ENCODE measurements at places on chromosomes 13 and 19.

DNA sequence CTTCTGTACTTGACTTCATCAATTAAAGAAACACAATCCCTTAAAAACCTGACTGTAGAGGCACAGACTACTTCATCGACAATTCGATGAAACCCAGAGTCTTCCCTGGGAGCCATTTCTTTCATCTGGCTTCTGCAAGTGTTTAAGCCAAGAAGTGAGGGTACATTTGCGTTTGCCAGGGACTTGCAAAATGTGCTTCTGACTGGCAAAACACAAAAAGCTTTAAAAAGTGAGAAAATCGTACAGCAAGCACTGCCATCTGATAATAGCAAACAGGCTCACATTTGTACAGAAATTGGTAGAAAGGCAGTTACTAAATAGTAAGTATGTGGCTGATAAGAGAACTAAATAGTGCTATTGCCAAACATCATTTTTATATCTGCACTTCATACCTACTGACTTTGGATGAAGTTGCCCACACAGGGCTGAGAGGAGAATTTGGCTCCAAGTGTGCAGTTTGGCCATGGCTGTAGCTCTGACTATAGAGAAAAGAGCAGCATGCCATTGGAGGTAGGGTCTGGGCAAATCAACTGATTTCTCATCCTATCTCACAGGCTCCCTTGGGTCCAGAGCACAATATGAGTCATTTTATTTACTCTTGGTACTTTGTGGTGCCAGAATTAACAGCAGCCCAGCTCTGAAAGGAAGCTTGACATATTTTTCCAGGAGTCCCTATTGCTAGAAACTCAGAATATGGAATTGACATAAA is 358.1 kb downstream of the OXGR1 start:
- no peak for DNase-seq

DNA sequence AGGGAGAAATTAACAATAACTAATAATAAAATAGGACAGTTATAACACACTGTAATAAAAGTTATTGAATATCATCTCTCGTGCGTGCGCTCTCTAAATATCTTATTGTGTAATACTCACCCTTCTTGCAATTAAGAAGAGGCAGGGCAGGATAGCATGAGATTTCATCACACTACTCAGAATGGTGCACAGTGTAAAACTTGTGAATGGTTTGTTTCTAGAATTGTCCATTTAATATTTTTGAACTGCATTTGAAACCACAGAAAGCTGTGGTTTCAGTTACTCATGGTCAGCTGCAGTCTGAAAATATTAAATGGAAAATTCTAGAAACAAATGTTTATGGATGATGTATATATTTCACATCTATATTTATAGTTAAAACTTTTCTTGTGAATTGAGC is 161.1 kb downstream of the DCT start:
- no peak for DNase-seq

- no peak for DNase-seq
These were observed 209.1 kb downstream of the OLFM4 start for GRCh38 chr13:53237696-53238095.

GRCh38 chr13:41085961-41086585 is 24.8 kb downstream of the WBP4 start:
- DNase-seq = no peak

GRCh38 chr13:114078461-114079451 is 53.7 kb downstream of the RASA3 start:
- DNase-seq = peak; percentile 6

Data from adrenal gland (tissue), 19 donors.